ENCODE measurements at places on chromosomes 2 and 18.

DNA sequence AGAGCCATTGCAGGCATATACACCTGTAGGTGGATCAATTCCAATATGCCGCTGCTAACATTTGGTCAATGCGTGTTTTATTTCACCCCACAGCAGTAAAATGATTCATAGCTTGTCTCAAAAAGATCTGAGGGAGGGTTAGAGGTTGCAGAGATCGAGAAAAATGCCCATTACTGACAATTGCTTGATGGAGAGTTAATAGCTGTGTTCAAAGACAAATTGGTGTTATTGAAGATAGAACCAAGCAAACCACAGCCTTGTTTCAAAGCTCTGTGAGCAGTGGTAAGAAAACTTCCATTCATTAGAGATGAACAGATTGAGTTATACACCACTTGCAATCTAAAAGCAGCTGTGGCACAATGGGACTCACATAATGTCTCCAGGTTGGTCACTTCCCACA is 95.4 kb downstream of the KCNE4 start:
- no peak for DNase-seq

GRCh38 chr2:212968284-212969081 is 182.9 kb downstream of the IKZF2 start:
- no peak for DNase-seq

DNA sequence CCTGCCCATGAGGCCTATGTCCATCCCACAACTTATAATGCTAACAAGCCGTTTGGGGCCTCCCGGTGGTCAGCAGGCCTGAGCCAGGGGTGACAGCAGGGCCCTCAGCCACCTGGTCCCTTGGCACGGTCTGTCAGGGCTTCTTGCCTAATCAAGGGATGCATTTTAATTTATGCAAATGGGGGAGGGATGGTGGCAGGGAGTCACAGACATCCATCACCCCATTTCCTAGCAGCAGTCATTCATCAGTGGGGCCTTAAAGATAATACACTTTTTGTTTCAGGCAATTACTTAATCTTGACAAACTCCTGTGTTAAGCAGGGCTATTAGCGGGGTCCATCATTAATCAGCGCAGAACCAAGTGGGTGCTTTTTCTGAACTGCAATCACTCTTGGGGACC is 174.5 kb downstream of the GLI2 start:
- no peak for DNase-seq

DNA sequence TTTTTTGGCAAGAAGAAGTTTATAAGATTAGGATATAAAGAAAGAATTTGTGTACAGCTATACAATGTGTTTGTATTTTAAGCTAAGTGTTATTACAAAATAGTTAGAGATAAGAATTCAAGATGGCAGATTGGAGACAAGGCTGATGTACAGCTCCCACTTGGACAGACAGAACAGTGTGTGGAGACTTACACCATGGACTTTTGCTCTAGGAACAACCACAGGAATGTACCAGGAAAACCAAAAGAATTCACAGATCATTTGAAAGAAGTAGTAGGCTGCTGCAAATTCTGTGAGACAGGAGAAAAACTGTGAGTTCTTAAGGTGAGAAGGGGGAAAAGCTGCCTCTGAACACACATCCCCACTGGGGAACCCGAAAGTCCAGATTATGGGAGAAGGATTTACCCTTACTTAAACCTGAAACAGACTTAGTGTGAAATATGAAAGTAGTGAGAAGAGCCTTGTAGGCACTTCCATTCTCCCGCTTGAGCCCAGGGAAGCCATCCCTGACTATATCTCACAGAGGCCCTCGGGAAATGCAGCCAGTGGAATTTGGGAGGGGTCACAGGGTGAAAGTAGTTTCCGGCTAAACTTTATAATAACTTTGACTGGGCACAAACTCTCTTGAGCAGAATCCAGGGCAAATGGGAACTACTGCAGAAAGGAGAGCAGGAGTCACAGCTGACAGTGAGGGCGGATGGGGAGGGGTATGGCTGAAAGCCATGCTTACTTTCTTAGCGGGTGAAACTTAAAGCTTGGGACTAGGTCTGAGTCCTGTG is 11.6 kb upstream of the RPRD1A start:
- DNase-seq, result no peak

GRCh38 chr2:5453220-5454050 is 238.7 kb upstream of the SOX11 start:
- no peak for DNase-seq
